ENCODE measurements at places on chromosomes 12 and 14. TPM values are rescaled to one million over a fixed set of nuclear protein-coding genes. Genes with fewer than 3 reads are reported as not detected.

DNA sequence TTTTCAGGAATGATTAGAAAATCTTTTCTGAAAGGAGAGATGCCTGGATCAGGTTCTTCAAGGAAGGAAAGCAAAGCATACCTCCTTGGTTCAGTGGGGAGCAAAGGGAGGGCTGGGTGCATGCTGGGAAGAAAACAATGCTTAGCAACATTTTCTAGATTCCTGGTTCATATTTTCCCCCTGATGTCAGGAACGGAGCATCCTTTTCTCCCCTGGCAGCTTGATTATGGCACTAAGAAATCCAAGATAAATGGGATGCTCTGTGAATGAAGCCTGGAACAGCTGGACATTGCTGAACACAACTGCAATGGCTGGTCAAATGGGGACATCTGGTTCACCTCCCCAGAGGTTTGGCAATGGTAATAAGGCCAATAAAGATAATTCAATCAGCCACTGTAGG is 50.9 kb downstream of the KCNA5 start:
- no peak for ATAC-seq

The ZFP36L1 gene
- 31.6 TPM for total RNA-seq

DNA sequence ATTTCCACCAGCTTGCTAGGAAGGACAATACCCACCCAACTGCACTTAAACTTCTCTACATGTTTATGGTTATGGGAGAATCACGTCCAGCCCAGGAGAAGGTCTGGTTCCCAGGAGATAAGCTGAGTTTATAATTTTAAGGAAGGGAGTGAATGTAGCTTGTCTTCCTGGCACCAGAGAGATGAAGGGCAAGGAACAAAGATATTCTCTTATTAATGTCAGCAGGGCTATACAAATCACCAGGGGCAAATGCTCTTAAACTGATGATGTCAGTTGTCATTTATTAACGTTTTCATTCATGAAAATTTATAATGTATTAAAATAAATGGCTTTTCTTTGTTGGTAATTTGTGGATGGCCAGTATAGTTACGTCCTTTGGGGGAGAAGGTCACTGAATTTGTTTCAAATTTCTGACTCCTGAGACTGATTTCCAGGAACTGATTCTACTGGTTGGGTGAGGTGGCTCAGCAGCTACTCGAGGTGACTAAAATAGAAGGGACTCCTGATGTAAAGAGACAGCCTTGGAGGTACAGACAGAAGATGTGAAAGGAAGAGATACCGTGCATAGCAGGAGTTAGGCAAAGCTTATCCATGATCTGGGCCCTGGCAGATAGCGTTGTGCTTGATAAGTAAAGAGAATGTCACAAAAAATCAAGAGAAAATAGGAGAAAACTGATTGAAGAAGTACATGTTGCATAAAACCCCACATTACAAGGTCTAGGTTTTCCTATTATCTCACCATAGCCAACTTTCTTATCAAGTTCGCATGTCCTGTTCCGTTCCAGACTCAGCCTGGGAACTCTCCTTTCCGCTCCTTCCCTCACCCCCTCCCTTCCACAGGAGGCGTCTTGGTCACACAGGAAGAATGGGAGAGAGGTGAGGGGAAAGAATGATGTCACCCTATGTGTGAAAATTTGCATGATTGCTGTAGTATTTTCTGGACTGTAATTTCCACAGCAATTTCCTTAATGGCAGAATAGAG is 367.1 kb upstream of the FAR2 start:
- ATAC-seq: no peak

DNA sequence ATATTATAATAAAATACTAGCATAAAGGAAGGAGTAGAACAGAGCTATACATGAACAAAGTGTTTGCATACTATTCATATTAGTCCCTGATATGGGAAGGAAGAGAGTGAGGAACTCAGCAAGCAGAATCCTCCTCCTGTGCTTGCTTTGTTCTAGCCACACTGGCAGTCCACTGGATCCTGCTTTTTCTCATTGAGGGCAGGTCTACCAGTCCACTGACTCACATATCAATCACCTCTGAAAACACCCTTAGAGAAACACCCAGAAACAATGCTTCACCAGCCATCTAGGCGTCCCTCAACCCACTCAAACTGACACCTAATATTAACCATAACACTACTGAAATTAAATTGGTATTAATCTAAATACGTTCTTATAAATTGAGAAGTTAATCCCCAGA is 1861.7 kb upstream of the SEL1L start:
- ATAC-seq: no peak

DNA sequence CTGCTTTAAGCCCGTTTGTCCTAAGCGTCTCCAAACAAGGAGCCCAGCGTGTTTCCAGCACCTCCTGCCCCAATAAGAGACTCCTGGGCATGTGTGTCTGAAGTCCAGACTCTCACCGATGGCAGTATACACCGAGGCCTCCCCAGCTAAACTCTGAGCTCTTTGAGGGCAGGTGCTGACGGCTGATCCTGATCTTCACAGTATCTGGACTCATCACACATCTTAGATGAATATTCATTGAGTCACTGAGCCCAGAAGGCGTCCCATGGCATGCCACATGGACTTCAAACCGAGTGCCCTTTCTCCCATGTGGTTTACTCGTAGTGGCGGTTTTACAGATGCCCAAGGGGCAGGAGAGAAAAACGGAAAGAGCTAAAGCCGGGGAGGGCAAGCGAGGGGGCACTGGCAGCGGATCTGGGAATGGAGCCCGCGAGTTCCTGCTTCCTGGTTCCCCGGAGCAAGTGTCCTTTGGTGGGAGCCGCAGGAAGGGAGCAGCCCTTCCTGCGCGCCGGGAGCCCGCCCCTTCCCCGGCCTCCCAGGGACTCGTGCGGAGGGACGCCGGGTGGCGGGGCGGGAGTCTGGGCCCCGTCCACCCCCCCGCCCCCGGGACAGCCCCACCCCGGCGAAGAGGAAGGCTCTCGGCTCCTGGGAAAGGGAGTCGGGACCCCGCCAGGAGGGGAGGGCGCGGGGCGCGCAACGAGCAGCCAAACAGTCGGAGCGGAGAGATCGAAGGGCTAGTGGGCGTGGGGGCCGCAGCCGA is 585 bp upstream of the TEAD4 start:
- ATAC-seq: peak; percentile 56

DNA sequence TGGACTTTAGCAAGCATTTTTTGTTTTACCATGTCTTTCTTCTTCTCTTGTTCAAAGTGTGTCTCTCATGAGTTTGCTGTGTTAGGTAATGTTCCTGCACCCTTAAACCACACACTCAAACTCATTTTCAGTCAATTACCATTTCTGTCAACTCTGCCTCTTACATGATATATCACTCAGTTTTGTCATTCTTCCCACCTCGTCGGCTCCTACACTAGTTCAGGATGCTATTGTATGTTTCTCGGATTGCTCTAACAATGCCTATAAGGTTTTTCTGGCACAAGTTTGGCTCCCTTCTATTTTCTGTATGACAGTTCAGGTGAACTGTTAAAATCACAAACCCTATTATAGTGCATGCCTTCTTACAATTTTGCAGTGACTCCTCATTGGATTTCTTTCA is 260.8 kb upstream of the NAV3 start:
- no peak for ATAC-seq

The ASPG gene
- 0.52 TPM for total RNA-seq

DNA sequence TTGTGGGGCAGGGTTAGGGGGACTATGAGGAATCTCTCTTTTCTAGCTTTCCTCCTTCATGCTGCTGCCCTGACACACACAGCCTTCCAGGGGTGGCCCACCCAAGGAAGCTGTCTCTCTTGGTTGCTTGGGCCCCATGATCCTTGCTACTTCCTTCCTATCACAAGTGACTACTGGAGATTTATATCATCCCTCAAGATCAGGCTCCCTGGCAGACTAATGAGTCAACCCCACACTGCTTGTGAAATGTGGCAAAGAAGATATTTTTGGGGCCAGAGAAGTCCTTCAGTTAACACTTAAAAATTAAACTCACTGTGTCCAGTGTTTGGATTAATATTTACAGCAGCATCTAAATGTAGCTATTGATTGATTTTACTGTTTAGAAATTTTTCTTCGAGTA is 1.5 kb downstream of the OR4E1 start:
- no peak for ATAC-seq

The LETMD1 gene
- total RNA-seq: 87.1 TPM

GRCh38 chr12:33708935-33709334 is 269.3 kb upstream of the SYT10 start:
- no peak for ATAC-seq

- peak; percentile 71 for ATAC-seq
Measured at GRCh38 chr14:90820958-90821357, 4.7 kb upstream of the TTC7B start.

GRCh38 chr14:96089401-96089800 is 50.2 kb downstream of the C14orf132 start:
- ATAC-seq: no peak

- ATAC-seq: no peak
Measured at GRCh38 chr12:18546399-18546798, 191.4 kb downstream of the PLCZ1 start.

The DEGS2 gene
- 1.3 TPM for total RNA-seq

GRCh38 chr14:69672356-69672755 is 61.0 kb downstream of the SUSD6 start:
- no peak for ATAC-seq

DNA sequence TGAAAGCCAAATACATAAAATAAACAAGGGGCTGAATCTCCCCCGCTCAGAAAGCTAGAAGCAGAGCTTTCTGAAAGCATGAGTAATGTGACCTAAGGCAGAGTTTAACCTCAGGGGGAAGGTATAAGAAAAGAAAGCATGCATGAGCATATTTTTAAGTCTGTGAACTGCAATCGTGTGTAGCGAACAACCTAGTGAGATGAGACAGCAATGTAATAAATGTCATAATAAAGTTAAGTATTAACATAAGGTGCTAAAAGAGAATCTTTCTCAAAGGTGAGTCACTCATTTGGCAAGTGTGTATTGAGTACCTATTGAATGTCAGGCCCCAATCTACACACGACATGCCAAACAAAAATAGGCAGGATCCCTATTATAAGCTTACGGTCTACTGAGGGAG is 14.2 kb upstream of the WDR20 start:
- ATAC-seq: no peak

The TCL1B gene
- not detected for total RNA-seq

DNA sequence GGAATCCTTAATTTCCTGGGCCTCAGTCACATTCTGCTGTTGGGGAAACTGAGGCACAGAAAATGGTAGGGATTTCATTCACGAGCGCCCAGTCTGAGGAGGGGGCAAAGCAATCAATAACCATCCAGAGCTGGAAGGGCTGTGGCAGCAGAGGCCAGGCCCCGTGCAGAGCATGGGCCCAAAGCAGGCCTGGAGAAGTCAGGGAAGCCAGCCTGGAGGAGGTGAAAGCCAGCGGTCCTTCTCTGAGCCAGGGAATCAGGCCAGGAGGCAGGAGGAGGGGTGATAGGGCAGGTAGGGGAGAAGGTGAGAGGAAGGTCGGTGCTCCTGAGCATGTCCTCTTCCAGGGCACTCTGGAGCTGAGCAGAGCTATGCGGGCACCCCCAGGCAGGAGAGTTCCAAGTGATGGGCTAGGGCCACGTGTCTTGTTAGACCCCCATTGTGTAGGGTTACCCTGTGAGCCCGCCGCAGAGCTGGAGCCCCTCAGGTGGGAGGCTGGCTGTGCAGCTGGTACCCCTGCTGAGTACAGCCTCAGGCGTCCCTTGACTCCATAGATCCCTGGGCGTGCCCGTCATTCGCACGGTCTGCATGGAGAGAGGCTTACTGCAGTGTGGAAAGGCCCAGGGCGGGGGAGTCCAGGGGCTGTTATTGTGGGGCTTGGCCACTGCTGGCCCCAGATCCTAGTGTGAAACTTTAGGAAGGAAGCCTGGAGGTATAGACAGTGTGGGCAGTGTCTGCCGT is 4.8 kb downstream of the TNFAIP2 start:
- ATAC-seq: no peak

DNA sequence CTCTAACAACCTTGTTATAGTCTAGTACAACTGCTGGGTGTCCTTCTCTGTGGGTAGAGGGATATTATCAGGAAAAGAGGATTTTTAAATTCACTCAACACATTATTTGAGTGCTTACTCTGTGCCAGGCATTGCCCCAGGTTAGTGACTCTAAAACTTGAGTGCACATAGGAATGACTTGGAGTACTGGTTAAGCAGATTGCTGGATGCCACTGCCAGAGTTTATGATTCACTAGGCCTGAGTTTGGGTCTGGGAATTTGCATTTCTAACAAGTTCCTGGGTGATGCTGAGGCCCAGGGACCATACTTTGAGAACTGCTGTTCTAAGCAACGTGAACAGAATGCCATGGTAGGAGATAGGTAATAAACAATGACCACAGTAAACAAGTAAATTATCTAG is 96.6 kb downstream of the CFAP54 start:
- ATAC-seq: no peak

The OR4N2 gene
- total RNA-seq: 0.29 TPM

The MYF5 gene
- total RNA-seq: not detected

The TAS2R50 gene
- total RNA-seq: 1.8 TPM

The LRRK2 gene
- total RNA-seq: 2.7 TPM

- ATAC-seq: no peak
Measured at GRCh38 chr12:113071135-113072112, 14.9 kb downstream of the DTX1 start.

- ATAC-seq: no peak
Measured at GRCh38 chr12:105552056-105552455, 221.6 kb downstream of the C12orf75 start.

The PPFIBP1 gene
- 205 TPM for total RNA-seq

GRCh38 chr12:75047885-75048525 is 161.6 kb downstream of the KCNC2 start:
- no peak for ATAC-seq

- ATAC-seq: no peak
Measured at GRCh38 chr12:130362060-130362459, 24.4 kb downstream of the PIWIL1 start.

Data from motor neuron (in vitro differentiated cells).